ENCODE measurements at places on chromosomes 11 and 22.

DNA sequence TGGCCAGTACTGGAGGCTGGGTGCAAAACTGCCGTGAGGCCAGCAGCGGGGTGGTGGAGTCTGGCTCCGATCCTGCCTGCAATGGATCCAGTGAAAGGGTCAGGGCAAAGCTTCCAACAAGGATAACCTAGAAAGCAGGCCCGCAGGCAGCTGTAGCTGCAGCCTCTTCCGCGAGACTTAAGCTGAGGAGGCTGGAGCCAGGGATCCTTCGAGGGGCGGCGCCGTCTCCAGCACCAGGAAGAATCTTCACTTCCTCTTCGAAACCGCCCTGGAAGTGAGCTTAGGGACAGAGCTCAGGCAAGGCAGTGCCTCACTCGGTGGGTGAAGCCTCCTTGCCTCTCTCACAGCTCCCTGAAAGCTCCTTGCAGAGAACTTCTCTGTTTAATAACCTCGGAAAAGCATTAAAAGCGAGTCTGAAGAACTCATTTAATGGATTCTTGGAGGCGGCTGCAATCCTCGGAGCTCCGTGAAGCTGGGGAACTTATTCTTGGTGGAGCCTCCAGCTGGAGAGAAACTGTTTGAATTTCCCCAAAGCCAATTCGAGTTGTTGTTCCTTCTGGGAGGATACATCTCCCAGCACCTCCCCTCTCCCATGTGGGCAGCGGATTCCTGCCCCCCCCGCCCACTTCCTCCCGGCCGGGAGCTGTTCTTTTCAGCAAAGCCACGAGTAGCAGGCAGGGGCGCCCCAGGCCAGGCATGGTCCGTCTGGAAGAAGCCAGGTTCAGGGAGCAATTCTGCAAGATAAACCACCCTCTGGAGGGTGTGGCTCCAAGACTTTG lies 169.9 kb downstream of the CTTN start:
- no peak for DNase-seq

- no peak for DNase-seq
These were observed 543 bp upstream of the AP2A2 start for GRCh38 chr11:925158-925495.

- peak; percentile 94 for DNase-seq
These were observed 781 bp upstream of the TEF start for GRCh38 chr22:41380993-41381328.

DNA sequence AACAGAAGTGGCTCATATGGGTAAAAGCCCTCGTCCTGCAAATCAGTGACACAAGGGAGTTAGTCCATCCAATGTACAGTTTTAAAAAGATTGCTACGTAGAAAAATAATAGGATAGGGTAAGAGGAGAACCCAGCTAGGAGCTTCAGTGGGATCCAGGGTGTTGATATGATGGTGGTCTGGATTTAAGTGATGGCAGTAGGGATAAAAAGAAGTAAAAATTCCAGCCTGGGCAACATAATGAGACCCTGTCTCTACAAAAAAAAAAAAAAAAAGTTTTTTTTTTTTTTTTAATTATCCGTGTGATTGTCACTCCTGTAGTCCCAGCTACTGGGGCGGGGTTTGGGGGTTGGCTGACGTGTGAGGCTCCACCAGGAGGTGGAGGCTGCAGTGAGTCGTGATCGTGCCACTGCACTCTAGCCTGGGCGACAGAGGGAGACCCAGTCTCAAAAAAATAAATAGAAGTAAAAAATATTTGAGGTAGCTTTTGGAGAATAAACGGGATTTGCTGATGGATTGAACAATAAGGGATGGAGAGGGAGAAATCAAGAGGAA lies 7.0 kb upstream of the L3MBTL2 start:
- no peak for DNase-seq

- DNase-seq = no peak
These were observed 484.3 kb downstream of the SOX6 start for GRCh38 chr11:15871904-15872626.

GRCh38 chr11:45906965-45907611 lies at the start of gene FREY1:
Gene FREY1 (minus strand): TSS chr11:45907271. CDS start chr11:45907245, 26 bp downstream.
- no peak for DNase-seq

DNA sequence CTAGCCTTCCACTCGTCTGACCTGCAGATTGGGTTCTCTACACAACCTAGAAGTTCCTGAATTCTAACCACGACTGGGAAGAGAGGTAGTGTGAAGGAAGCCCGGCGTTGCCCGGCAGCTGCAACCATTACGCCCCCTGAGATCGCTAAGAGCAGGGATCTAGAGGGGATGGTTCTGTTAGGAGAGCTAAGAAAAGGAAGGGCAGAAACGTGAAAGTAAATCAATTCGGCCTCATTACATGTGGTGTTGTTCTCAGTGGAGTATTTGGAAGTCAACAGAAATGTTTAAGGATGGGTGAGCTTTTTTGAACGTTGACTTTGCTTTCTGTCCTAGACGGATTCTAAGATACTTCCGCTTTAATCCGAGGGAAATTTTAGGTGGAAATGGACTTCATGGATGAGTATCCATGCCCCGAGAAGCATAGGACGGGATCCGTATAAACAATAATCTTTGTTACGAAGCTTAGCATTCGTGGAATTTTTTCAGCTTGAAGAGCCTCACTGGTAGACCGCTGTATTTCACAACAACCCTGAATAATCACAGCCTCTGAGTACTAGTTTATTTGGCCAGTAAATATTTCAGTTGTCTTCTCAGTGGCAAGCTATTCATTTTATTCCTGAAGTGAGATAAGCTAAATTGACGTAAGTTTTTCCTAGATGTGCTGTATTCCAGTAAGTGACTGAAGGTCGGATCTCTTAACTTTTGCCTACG lies 629 bp downstream of the ATP5MG start:
- DNase-seq = peak; percentile 88

GRCh38 chr11:116312570-116313391 lies 460.0 kb downstream of the BUD13 start:
- no peak for DNase-seq

All from AG09309 (cell line).